Daoy (cell line): ENCODE measurements at places on chromosomes 11 and 22. TPM values are rescaled to one million over a fixed set of nuclear protein-coding genes. Genes with fewer than 3 reads are reported as not detected.

DNA sequence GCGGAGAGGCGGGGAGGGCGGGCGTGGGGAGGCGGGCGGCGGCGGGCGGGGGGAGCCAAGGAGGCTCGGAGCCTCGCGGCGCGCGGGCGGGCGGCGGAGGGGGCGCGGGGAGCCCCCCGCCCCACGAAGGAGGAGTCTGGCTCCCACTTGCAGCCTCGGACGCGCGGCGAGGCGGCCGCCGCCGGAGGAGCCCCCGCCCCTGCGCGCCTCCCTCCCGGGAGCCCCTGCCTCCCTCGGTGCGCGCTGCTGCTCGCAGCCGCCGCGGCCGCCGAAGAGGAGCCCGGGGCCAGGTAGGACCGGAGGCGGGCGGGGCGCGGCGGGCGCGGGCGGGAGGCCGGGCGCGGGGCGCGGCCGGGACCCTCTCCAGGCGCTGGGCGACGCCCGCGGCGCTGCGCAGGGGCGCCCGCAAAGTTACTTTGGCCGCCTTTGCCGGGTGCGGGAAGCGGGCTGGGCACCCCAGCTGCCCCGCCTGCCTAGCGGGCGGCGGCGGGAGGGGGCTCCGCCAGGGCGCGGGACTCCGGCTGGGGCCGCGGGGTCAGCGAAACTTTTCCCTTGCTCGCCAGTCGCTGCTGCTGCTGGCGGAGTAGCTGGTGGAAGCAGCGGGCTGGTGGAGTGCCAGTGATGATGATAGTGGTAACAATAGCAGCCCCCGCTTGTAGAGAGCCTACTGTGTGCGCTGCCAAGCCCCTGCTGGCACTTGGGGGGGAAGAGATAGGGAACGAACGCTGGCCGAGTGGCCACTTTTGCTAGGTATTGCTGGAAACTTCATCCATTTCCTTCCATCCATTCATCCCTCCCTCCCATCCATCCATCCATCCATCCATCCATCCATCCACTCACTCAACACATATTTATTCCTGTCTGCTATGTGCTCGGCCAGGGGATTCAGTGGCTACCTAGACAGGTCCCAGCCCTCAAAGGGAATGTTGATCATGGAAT, at the start of gene MPPED1:
TSS of gene MPPED1 (plus strand) at position 146 of the 939 bp plus-strand sequence. CDS start 12,972 bp downstream, outside the sequence.
- no peak for DNase-seq

Gene SLC17A6
- not detected in 2 replicates for total RNA-seq

DNA sequence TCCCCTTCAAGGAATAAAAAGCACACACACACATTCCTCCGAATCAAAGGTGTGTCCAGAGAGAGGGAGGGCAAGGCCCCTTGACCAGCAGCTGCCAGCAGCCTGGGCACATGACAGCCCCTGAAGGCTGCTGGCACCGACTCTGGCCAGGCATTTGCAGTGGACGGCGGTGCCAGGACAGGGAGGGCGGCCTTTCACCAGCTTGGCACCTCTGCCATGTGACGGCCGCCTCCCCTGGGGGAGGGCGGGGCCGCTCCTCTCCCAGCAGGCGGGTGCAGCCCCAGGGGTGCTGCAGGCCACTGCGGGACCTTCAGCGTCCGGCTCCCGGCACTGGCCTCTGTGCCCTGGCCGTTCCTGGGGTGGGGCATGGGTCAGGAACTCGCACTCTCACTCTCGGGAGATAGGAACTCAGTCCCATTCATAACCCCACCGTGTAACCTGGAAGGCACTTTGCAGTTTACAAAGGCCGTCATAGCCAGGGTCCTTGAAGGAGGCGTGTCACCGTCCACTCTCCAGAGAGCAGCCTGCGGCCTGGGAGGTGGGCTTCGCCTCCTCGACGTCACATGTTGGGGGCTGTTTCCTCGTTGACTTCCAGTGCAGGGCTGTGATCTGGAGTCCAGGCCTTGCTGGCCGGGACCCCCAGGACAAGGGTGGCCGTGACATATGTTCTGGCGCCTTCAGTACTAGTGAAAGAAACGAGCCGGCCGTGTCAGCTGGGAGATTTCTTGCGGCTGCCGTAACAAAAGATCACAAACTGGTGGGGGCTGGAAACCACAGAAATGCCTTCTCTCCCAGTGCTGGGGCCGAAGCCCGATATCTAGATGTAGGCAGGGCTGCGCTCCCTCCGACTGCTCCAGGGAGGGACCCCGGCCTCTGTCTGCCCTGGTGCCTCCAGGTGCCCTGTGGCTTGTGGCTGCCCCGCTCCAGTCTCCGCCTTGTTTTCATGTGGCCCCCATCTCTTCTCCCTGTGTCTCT, 39.9 kb upstream of the SMIM38 start:
- no peak for DNase-seq

DNA sequence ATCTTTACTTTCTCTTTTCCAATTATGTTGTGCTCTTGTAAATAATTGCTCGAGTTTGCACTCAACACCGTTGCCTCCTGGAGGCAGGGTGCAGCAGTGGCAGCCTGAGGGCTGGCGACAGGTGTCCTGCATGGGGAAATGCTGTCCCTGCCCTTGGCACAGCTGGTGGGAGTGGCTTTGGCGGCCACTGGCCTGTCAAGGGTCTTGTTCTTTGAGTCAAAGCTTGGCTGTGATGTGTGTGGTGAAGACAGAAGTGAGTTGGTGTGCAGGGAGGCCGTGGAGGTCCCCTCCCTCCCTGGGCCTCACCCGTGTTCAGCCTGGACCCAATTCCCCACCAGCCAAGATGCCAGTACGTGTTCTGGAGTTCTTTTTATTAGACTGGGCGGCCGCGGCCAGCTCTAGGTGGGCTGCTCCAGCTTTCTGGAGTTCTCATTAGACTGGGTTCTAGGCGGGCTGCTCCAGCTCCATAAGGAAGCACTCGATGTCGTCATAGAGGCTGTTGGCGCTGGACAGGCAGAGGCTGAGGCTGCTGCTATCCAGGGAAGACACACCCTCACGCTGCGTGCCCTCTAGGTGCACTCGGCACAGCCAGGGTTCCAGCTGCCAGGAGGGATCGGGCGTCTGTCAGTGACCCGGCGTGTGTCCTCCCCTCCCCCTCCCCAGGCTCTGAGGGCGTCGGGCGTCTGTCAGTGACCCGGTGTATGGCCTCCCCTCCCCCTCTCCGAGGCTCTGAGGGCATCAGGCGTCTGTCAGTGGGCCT, 3.4 kb downstream of the IRF7 start:
- no peak for DNase-seq

DNA sequence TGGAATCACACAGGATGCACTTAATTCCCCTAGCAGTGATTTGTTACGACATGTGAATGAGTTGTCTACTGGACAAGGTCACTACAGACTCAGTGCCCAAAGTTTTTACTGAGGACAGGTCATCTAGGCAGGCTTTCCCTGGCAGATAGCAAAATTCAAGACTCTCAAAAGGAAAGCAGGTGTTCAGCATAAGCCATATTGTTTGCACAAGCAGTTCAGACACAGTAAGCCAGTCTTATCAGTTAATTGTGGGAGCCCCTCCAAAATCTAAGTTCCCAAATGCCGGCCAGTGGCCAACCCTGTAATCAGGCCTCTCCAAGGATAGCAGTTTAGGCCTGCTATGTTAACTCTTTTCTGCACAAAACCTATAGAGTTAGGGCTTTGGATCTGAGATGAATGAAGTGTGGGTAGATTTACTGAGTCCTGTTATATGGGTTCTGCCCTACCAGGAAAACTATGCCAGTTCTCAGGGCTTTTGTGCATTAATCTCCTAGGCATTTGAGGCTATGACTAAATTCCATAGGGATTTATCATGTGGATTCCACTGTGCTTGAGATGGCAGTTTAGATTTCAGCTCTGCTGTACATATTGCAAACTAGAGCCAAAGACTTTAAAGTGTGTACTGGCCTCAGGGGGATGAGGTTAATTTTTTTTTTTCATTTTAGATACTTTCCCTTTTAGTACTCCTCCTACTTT, 4.8 kb upstream of the ARHGEF12 start:
- DNase-seq, result peak; percentile 81

GRCh38 chr11:1208394-1209261, 14.2 kb upstream of the MUC5B start:
- DNase-seq, result no peak

- no peak for DNase-seq
Measured at GRCh38 chr11:15835788-15836411, 520.4 kb downstream of the SOX6 start.

GRCh38 chr11:110077346-110077745, 15.8 kb upstream of the ZC3H12C start:
- no peak for DNase-seq

Gene OR8G1
- total RNA-seq, result not detected in 2 replicates

- DNase-seq, result no peak
Measured at GRCh38 chr22:48478124-48478523, 1349.5 kb downstream of the BRD1 start.

DNA sequence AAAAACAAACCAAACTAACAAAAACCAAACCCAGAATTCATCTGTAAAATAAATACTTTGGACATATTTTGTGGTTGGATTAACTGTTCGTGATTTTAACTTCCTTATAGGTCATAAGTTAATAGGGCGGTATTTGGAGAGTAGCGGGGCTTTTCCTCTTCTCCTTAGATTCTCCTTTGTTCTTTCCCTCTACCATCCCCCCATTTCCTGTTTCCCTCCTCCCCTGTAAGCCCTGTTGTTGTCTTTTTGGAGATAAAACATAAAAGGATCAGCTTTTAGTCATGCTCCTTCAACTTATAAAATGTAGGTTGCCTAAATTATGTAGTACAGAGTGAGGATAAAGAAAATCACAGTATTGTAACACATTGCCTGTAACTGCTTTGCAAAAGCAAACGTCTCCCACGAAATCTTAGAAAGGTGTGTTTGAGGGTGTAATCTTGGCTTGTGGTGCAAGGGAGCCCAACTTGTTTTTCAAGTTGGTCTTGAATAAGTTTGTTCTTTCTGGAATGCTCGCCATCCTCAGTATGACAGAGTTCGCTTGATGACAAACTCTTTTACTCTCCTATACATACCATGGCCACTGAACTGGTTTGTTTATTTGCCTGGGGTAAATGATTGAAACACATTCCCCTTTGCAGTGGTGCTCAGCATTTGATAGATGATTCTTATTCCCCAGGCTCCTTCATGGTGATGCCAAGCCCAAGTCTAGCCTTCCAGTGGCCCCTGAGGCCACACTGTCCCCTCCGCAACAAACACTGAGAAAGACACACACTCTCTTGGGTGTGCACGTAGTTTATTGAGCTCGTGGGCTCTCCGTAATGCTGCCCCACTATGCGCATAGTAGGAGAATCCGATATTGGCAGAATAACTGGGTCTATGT, 49.4 kb downstream of the TEAD1 start:
- DNase-seq, result peak; percentile 31

Gene GUCY1A2
- total RNA-seq, result 0.71 and 1.1 TPM in 2 replicates

GRCh38 chr11:2700415-2701211, 819 bp upstream of the KCNQ1OT1 start:
- peak; percentile 65 for DNase-seq
